NCI-H1105 treated with DMSO at 0.1 percent for 48 hours (cell line): ENCODE measurements at places on chromosomes 6 and 20.
A peak's percentile ranks its signal among the peaks of the same experiment; 100 is the strongest.

GRCh38 chr6:160520043-160520904 lies 143.8 kb downstream of the LPA start:
- DNase-seq = peak; percentile 79

DNA sequence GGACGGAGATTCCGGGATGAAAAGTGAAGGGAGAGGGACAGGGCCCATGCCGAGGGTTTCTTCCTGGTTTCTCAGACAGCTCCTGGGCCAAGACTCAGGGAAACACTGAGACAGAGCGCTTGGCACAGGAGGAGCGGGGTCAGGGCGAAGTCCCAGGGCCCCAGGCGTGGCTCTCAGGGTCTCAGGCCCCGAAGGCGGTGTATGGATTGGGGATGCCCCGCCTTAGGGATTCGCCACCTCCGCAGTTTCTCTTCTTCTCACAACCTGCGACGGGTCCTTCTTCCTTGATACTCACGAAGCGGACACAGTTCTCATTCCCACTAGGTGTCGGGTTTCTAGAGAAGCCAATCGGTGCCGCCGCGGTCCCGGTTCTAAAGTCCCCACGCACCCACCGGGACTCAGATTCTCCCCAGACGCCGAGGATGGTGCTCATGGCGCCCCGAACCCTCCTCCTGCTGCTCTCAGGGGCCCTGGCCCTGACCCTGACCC lies 55.0 kb upstream of the HLA-A start:
- no peak for DNase-seq

DNA sequence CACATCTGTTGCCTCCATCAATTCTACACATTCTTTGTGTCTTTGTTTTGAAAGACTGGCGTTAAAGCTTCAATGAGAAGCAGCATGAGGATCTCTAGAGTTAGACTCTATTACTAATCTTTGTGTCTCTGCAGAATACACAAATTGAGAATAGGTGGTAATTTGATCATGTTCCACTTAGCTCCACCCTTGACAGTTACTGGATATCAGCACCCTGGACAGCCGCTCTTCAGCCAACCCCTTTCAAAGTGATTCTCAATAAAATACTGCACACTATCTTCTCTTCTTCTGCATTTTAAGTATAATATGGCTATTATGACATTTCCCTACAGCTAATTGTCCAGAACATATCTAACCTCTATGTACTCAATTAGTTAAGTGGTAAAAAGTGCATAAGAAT lies 54.3 kb upstream of the CNR1 start:
- DNase-seq = no peak

GRCh38 chr6:34462551-34462971 lies 3.3 kb upstream of the PACSIN1 start:
- peak; percentile 12 for DNase-seq

GRCh38 chr6:97110149-97110548 lies 172.9 kb downstream of the MMS22L start:
- DNase-seq = no peak

GRCh38 chr6:119173249-119174084 lies 95.0 kb upstream of the FAM184A start:
- DNase-seq = no peak

DNA sequence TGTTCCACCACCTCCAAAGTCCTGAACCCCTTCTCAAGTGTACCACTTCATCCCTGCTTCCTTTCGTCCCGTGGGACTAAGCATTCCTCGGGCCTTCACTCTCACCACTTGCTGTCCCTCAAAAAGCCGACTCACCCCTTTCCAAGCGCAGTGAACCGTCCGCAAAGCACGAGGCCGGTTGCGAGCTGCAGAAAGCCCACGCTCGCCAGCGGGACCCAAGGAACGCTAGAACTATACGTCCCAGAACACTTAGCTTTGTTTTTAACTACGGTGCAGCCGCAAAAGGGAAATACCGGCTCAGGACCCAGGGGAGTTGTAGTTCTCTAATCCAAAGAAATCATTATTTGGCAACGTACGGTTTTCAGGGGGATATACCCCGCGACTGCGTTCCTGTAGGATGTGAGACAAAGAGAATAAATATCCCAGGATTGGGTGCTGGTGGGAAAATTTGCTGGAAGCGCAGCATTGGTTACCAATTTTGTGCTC lies 416 bp upstream of the POLR1H start:
- DNase-seq = no peak

- no peak for DNase-seq
Measured at GRCh38 chr20:57048027-57048869, 218.2 kb downstream of the BMP7 start.

GRCh38 chr20:50982363-50982762 lies 23.7 kb downstream of the MOCS3 start:
- peak; percentile 29 for DNase-seq

- DNase-seq = no peak
Measured at GRCh38 chr20:20547221-20547875, 165.1 kb downstream of the RALGAPA2 start.

- peak; percentile 53 for DNase-seq
Measured at GRCh38 chr6:139944131-139944530, 569.7 kb upstream of the CITED2 start.

GRCh38 chr6:160260803-160261450 lies 2.3 kb upstream of the SLC22A2 start:
- DNase-seq = no peak

GRCh38 chr20:63316502-63316921 lies 23.5 kb downstream of the COL20A1 start:
- DNase-seq = no peak

GRCh38 chr6:24520929-24521546 lies 26.3 kb downstream of the ALDH5A1 start:
- DNase-seq = peak; percentile 15

DNA sequence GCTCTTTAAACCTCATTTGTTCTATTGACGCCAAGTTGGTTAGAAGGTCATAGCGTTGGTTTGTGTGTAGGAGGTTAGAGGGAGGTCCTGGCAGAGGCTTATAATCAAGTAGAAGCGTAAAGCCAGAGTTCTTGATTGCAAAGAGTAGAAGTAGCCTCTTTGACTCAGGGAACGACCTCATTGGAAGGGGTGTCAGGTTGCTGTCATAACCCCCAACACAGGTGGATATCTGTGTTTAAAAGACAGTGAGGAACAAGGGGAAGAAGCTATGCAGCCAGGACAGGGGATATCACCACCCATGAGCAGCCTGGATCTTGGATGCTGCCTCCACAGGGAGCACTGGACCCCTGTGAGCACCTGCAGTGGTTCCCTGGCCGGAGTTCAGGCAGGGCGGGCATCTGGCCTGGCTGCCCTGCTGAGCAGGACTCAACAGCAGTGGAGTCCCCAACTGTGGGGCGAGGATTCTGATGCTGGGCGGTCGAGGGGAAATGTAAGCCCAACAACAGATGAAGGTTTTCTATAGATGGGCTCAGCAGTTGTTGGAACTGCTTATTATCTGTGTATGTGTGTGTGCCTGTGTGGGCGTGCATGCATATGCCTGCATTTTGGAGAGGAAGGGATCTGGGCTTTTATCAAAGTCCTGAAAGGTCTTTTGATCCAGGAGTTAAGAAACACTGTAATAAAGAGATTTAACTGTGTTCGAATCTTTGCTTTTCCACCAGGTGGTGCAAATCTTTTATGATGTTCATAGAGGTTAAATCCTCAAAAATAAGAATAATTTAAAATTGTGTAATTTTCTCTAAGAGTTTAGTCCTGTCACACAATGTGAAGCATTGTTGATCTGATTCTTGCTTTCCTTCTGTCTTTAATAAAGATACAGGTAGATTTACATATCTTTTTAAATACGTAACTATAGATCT lies 27.7 kb downstream of the HIVEP1 start:
- no peak for DNase-seq

- DNase-seq = no peak
Measured at GRCh38 chr6:110761371-110761770, 53.9 kb downstream of the CDK19 start.

DNA sequence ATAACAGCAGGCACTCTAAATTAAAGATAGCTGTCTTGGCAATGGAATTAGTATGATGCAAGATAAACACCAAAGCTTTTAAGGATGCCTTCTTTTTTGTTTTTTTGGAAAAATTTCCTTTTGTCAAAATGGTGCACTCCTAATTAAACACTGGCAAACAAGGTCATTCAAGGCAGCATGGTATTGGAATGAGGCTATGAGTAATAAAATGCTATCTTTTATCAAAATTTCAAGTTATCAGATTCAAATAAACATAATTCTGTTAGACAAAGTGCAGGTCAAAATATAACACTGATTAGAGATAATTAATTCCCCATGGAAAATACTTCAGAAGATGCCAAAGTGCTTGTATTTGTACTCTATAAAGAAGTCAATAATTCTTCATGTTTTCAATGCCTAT lies 514.1 kb downstream of the TENT5A start:
- no peak for DNase-seq

DNA sequence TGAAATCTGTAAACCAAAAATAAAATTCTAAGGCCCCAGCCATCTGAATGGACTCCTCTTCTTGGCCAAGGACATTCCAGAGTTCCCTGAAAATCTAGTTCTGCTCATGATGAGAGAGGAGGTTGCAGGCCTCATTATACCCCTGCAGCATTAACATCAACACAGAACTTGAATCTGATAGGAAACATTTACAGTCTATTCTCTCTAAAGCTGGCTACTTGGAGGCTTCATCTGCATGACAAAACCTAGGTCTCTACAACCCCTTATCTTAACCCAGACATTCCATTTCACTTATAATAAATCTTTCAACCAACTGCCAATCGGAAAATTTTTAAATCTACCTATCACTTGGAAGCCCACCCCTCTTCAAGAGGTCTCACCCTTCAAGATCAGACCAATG lies 15.7 kb downstream of the RTN4IP1 start:
- no peak for DNase-seq

GRCh38 chr20:57914205-57914604 lies 204.4 kb upstream of the PMEPA1 start:
- DNase-seq = no peak

DNA sequence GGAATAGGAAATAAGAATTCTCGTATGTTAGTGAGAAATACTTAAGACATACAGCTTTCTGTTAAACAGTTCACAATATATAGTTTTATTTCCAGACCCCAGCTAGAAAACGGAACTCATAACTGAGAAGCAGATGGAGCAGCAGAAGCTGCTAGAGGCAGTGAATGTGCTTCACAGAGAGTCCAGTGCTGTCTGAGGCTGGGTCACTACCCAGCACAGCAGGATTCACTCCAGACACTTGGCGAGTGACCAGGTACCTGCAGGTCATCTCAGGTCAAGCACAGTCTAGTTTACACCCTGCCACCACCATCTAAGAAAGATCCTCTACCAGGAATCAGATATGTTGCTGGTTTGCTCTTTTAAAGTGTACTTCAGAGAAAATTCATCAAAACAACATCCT lies 243.1 kb upstream of the RAB32 start:
- DNase-seq = no peak

GRCh38 chr6:127103482-127103881 lies 15.0 kb upstream of the RSPO3 start:
- DNase-seq = no peak

DNA sequence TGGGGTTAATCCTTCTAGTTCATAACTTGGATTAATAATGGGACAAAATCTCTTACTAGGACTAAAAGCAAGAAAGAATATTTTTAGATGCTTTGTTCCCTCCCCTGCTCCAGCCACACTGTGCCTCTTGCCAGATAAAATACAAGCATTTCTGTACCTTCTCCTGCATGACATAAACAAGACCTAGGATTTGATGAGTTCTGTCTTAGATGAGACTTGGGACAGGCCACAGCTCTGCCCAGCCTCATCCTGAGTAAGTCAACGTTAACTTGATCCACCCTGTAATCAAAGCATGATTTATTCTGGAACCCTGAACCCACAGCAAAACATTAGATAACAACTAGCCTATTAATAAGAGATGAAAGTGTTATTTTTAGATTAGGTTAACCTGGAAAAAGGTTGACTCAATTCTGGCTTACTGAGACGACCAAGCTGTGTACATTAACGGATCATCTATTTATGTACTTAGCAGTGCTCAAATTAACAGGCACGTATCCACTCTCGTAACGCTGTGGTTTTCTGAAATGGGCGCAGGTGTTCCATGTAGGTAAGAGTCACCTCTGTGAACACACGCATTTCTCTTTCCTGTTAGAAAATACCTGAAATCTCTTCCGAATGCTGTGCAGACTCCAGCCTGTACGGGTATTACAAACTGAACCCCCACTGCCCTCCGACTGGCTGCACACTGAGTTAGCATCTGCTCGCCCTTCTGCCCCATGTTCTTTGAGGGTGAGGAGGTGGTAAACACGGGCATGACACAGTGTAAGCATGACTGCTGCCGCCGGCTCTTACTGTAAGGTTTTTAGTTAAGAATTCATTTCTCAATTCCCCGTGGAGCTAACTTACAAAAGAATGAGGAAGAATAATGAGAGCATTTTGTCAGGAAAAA lies 132.1 kb upstream of the FOXQ1 start:
- DNase-seq = no peak

DNA sequence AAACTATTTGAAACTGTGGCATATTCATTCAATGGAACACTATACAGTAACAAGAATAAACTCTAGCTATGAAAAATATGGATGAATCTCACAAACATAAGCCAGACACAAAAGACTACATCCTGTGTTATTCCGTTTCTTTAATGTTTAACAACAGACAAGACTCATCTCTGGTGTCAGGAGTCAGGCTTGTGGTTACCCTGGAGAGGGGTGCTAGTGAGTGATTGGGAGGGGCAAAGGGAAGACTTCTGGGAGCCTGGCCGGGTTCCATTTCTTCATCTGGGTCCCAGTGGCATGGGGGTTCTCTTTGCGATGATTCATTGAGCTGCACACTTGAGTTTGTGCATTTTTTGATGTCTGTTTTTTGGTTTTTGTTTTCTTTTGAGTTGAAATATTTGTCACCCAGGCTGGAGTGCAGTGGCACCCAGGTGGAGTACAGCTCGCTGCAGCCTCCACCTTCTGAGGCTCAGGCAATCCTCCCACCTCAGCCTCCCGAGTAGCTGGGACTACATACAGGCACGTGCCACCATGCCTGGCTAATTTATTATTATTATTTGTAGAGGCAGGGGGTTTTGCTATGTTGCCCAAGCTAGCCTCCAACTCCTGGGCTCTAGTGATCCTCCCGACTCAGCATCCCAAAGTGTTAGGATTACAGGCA lies 21.2 kb upstream of the TTPAL start:
- DNase-seq = no peak
